Neuronal stem cell (in vitro differentiated cells): ENCODE measurements at places on chromosomes 7 and 10.

DNA sequence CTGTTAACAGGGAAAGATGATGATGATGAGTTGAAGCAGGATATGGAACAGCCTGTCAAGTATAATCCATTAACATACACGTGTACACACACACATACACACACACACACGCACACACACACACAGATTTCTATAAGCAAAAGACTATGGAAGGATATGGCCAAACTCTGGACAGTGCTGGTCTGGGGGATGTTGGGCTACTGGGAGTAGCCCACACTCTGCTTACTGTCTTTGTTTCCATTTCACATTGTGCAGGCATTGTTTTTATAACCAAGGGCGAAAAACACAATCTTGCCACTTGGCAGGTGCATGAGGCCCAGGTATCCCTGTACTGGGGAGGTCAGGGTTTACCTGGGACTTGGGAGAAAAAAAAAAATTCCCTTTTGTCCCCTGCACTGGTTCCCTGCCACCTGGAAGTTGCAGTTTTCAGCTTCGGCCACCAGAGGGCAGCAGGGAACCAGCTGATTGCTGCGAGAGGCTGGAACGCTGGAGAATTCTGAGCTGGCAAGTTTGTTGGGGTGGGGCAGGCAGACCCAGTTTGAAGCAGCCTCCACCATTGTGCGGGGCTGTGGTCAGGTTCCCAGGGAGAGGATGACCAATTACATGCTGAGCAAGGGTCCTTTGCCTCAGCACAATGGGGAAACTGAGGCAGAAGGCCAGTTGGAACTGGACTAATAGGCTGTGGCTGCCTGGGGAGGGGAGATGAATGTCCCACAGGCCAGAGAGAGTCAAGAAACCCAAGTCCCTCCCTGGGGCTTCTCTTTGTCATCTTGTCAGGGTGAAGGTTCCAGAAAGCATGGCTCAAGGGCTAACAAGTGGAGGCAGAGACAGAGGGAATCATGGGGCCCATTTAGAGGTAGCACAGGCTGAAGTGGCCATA lies 27.3 kb downstream of the PPIF start:
- peak; percentile 72 for DNase-seq

- DNase-seq, result no peak
These were observed 120.3 kb downstream of the ZNF438 start for GRCh38 chr10:30911303-30911863.

- DNase-seq, result peak; percentile 32
These were observed 74.1 kb downstream of the TACC2 start for GRCh38 chr10:122062831-122063674.

DNA sequence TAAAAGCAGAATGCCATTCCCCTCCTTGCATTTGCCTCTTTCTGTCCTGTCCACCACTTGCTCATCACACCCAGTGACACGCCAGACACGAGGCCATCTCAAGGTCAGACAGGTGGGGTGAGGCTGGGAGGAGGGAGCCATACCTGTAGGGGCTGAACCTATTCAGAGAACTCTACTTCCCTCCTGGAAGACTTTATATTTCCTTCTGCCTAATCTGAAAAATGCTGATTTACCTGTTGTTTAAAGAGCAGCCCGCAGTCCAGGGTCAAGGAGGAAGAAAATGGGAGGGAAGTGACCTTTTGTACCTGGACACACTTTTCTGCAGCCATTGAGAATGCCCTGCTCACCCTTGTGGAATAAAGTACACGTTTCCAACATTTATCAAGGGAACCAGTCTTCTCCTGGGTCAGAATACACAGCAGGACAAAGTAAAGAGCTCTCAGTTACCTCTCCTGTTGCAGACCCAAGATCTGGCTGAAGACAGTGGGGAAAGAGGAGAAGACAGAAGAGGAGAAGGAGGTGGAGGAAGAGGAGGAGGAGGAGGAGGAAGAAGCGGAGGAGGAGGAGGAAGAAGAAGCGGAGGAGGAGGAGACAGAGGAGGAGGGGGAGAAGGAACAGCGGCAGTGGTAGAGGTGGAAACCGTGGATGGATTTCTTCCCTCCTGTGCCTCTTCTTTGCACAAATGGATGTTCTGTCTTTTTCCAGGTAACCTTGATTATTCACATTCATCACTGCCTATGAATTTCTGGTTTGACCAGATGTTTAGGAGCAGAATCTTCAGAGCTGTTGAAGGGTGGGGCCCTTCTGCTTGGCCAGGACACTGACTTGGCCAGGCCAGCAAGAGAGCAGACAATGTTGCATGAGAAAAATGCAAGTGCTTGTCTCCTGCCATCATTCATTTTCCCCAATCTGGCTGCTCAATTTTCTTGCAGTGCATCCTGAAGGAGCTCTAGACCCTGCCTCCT lies 1.2 kb upstream of the BLNK start:
- DNase-seq, result no peak

GRCh38 chr7:107014387-107015023 lies 30.0 kb upstream of the PRKAR2B start:
- DNase-seq, result no peak

DNA sequence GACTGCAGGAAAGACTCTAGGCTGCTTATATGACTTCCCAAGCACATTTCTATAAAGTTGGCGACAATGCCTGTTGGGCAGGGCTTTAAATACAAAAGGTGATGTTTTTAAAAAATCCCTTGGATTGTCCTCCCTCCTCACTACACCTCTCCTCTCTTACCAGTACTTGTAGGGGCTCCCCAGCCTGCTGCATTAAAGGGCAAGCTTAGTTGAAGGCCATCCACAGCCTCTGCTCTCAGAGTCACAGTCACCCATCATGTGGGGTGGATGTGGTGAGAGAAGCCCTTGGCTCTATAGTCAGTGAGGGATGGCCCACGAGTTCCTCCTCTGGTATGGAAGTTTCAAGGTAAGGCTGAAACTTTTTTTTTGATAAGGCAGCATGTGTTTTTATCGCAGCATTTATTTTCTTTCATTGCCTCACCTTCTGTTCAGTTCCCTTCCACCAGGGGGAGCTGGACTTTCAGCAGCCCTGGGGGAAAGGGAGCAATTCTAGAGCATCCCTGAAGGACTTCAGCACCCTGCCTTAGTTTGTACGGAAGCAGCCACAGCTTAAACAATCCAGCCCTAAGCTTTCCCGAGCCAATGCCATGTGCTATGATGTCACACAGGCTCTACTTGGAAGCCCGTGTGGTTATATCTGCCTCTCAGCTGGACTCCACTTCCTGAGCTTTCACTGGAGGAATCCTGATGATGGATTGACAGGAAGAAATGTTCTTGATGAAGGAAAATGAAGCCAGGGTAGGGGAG lies 131.9 kb downstream of the CALCR start:
- DNase-seq, result peak; percentile 1

DNA sequence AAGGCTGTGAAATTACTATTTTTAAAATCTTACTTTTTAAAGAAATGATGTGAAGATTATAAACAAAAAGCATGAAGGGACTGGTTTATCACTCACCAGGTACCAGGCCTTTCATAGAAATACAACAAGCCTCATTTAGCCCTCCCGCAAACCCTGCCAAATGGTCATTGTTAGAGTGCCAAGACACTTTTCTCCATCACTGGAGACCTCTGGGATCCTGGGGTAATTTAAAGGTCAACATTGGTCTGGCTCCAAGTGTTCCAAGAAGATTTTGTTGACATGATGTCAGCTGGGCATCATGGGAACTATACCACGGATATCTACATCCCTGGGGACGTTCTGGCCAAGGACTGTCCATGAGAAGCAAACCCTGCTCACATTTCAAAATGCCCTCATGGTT lies 138.0 kb upstream of the FRMD4A start:
- no peak for DNase-seq

DNA sequence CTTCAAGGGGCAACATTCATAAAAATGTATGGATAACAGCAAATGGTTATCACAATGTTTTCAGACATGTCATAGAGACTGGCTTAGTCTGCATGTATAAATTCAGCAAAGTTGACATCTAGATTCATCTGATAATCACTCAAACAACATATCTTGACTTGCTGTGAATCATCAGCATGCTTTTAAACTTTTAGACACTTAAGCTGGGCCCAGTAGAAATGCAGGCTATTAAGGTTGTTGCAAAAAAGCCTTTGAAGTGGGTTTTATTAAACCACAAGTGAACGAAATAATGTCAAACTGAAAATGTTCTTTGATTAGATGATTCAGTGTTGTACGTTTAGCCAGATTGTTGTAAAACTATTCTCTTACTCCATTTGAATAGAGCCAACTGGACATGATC lies 759.6 kb downstream of the NXPH1 start:
- DNase-seq, result no peak

DNA sequence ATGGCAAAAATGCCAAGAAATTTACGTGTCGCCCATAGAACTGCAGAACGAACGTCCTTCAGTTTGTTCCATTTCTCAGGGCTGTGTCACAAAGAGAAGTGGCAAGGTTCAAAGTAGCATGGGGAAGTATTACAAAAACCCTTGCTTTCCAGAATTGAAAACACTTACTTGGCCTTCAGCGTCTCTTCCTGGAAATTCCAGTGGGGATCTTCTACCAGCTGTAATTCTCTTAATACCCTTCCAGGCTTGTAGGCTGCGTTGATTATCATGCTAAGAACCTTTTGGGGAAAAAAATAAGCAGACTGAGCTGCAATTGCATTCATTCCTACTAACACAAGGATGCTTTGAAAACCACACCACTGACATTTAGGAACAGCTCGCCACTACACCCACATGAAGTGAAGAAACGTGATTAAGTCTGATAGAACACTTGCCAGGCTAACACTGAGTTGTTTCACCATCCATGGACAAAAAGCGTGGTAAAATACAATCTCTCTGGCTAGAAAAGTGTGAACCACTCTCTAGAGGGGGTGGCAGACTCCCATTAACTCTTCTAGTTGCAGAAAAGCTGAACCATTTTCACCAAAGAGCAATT lies 222.3 kb downstream of the SFMBT2 start:
- no peak for DNase-seq

GRCh38 chr10:132455986-132456847 lies 59.2 kb downstream of the PWWP2B start:
- DNase-seq, result no peak

DNA sequence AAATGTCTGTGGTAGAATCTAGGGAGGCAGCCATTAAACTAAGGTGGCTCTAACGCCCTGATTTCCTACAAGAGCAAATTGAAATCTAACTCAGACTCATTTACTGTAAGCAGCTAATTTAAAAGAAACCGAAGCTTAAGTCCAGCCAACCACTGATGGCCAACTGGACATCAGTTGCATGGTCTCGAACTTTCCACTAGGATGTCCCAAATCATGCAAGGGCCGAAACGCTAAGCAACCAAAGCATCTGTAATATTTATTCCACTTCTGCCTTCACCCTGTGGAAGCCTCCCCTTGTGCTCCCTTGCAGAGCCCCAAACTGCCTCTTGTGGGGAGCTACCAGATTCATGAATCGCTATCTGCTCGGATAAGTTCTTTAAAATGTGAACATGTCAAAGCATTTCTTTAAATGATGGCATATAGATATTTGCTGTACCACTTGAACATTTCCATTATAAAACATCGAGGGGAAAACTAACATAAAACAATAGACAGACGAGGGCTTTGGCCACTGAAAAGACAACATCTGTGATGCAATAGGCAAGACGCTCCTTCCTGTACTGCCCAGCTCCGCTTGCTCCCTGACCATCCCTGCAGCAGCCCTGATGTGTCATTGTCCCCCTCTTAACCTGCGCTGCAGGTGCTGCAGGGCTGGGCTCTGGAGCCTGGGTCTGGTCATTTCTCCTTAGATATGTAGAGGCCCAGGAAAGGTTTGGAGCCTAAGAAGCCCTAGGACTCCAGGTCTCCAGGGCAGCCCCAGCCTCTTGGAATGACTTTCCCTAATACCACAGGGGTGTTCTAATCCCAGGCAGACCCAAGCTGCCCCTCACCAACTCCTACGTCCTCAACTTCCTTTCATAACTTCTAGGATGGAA lies 2.9 kb upstream of the RBP3 start:
- DNase-seq, result no peak
